Stimulated activated CD4-positive, alpha-beta T cell treated with anti-CD3 and anti-CD28 coated beads, TNF-alpha, amount 100 ng/mL, for 4 hours (primary cell): ENCODE measurements at places on chromosomes 7 and 10.

DNA sequence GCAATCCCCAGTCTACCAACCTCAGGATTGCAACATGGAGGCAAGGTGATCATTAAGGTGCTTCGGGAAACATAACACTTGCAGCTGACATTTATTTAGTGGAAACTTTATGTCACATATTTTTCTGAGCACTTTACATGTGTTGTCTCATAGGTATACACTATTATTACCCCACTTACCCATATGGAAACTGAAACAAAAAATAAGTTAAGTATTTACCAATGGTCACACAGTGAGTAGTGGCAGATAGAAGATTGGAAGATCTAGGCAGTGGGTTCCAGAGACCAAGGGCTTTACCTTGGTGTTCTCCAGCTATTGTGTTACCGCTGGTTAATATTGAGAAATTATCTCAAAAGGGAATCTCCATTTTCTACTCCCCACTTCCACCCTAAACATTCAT, 1279.1 kb upstream of the SORCS1 start:
- DNase-seq: no peak

DNA sequence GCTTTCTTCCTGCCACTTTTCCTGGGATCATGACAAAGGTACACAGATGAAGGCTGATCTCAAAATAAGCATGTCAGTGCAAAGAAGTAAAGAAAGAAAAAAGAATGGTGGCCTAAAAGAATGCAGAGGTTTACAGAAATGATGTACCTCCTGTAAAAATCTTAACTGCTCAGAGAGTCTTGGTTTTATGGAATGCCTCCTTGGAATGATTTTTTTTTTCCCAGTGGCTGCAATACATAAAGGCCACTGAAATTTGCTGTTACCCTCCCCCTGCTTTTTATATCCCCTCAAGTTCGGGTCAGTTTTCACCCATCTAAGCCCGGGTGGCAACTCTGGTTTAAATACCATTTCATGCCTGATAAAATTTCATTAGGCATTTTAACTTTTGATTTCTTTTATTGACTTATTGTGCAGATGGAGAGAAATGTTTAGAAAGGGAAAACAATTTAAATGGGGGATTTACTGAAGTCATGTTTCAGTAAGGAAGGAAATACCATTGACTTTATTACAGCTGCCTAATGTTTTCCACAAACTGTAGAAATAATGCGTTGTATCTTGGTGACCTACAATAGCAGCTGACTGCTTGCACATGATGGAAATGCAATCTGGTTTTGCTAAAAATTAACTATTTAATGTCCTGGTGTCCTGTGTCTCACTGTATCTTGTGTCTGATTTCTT, 102.5 kb downstream of the SAMD9 start:
- no peak for DNase-seq

DNA sequence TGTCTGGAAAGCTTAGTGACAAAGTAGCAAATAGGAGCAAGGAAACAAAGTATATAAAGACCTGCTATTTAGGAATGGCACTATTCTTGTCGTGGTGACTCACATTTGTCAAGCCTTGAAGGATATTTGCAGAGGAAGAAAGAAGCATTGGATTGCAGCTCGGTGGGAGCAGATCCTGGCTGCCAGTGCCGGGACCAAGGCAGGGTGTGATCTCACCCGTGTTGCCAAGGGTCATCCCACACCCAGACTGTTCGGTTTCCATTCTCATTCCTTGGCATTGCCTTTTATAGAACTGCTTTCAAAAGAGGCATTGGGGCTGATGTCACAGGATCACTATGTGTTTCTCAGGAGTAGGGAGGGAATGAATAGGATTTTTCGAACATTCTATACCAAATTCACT, 176.2 kb downstream of the GALNT17 start:
- no peak for DNase-seq

DNA sequence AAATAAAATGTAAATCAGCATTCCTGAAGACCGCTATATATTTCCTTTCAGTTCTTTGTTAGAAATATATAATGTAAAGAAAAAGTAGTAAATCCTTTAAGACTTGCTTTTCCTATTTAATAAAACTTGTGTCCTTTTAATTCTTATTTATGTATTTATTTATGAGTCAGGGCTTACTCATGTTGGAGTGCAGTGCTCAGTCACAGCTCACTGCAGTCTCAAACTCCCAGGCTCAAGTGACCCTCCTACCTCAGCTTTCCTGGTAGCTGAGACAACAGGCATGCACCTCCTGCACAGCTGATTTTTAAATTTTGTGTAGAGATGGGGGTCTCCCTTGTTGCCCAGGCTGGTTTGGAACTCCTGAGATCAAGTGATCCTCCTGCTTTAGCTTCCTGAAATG, 724.5 kb downstream of the ANKRD7 start:
- DNase-seq: no peak

GRCh38 chr10:72682638-72683037, 9.3 kb upstream of the MCU start:
- DNase-seq: no peak

- DNase-seq: no peak
Observed at GRCh38 chr7:40673285-40673684, 538.5 kb downstream of the SUGCT start.

- DNase-seq: no peak
Observed at GRCh38 chr10:63681993-63682697, 160.9 kb downstream of the REEP3 start.
